ENCODE measurements at places on chromosomes 13 and 19.

DNA sequence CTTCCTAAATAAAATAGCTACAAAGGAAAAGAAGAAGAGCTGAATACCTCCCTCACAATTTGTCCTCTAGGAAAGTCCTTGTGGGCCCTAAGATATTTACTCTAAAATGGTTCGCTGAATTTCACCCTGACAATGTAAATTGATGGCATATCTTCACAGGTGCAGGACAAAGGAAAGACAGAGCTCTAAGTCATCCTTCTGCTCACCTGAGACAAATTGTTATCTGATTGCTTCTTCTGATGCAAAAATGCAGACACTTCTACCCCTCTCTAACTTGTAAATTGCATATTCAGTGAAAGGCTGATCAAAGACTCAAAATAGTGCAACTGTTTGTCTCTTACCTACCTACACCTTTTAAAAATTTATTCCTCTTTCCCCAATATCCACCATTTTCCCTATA lies 747.2 kb upstream of the PRR20A start:
- no peak for DNase-seq

- DNase-seq: no peak
Observed at GRCh38 chr19:55362990-55363716, at the start of gene GARIN5B. Gene GARIN5B, minus strand, starts transcription at chr19:55363260. Its CDS starts 194 bp downstream, at chr19:55363066.

GRCh38 chr19:3733549-3734309 lies 25.5 kb downstream of the TJP3 start:
- DNase-seq: no peak

DNA sequence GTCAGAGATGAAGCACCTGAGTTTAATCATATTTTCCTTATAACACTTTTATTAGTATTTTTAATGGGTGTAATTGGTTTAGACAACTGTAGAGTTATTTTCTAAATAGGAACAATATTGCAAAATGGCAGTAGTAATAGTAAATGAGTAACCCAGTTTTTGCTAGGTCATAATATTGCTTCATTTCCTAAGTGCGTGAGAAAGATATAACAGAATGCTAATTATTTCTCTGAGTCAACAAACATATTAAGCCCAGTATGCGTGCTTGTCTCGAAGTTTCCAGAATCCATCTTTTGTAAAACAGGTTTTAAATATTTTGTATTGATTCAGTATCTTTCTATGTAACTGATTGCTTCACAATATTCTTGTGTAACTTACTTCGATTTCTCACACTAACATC lies 315.3 kb downstream of the MYO16 start:
- DNase-seq: no peak

- no peak for DNase-seq
Observed at GRCh38 chr13:45821811-45822210, 29.7 kb downstream of the SIAH3 start.

DNA sequence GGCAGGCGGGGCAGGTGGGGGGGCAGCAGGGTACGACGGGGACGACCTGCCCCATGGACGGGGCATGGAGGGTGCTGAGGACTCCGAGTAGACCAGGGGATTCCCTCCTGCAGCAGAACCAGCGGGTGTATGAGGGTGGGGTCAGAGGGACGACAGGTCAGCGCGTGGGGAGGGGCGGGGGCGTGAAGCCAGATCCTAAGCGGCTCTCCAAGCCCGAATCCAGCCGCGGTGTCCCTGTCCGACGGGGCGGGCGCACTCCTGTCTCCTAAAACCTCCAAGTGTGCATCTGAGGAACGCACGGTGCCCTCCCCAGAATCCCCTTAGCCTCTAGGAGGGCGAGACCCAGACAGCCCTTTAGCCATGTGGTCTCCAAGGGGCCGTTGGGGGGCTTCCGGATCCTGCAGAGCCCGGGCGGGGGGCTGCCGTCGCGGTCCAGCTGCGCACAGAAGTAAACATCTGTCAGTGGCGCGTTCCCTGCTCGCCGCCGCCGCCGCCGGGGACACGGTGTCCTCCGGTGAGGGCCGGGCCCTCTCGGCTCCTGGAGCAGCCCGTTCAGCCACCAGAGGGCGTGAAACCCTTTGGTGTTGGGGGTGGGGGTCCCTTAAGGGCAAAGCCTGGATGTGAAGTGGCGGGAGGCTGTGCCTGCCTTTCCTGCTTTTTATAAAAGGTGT lies 730 bp downstream of the NRTN start:
- DNase-seq: no peak

GRCh38 chr13:114038211-114038613 lies 64.3 kb upstream of the C13orf46 start:
- no peak for DNase-seq

- no peak for DNase-seq
Observed at GRCh38 chr13:28002886-28003698, 14.6 kb upstream of the URAD start.

DNA sequence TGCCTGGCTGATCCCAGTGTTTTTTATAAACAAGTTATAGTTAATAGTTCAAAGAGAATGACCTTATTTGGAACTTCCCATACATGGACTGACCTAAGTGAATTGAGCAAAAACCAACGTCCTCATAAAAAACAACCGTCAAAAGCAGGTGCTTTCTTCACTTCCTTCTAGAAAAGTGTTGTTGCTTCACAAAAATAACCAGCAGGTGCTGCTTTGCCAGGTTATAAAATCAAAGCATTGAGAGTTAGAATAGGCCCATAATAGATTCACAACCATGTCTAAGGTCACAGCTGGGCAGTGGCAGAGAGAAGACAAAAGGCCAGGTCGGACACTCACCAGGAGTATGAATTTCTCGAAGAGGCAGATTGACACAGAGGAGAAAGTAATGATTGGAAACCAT lies 9.5 kb downstream of the RUBCNL start:
- no peak for DNase-seq

DNA sequence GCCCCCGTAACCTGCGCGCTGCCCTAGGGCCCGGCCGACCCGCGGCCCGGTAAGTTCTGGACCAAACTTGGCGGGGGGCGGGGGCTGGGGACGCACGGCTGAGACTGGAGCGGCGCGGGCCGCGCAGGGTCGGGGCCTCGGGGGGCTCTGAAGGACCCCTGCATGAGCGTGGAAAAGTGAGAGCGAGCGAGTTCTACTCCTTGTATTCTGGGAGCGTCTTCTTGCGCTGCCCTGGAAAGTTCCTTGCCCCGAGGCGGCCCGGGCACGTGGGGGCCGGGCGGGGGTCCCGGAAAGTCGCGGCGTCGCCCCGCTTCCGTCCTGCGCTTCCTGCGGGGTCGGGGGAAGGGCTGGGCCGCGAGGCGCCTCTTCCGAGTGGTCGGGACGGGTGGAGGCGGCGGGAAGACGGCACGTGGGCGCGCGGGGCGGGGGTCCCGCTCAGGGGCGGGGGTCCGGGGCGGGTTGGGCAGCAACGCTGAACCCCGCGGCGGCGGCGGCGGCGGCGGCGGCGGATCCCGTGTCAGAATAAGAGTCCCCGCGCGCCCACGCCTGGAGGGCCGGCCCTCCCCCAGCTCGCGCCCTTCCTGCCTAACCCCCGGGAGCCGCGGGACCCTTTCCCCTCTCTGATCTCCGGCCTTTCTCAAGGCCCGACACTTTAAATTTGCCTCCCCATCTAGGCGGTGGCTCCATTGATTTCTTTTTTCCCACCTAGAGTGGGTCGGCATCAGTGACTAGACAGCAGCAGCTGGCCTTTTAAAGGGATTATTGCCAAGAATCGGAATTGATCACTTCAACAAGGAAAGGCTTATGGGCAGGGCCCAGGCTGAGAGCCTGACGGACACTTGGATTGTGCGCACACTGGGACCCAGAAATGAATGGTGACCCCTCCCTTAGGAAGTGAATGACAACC lies 749 bp downstream of the GATAD2A start:
- peak; percentile 53 for DNase-seq

DNA sequence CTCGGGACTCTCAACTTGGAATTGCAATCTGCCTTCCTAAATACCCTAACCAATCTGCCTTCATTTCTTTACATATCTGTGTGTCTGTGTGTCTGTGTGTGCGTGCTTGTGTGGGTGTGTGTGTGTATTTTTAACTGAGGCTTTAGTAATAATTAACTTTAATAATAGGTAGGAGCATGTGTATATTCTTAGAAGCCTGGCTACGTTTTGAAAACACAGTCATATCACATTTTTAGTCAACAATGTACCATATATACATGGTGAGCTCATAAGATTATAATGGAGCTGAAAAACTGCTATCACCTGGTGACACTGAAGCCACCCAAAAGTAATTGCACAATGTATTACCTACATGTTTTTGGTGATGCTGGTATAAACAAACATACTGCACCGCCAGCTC lies 65.4 kb upstream of the ATXN8OS start:
- DNase-seq: no peak

DNA sequence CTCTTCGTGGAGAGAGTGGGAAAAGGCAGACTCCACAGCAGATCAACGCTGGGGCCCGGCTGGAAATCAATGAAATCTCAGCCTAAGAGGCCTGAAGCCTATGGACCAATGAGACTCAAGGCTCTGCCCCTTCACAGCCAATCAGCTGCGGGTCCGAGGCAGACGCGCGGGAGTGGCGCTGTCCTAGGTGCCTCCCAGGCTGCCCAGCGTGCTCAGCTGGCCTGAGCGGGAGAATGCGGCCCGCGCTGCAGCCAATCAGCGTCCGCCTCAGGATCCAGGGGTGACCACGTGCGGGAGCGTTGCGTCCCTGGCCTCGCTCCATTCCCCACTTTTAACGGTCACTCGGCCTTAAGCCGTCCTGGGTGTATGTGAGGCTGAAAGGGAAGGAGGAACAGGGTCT lies at the start of gene ZBTB32:
ZBTB32 (plus strand) TSS at position 341 of the 400 bp plus-strand sequence. CDS start 10,069 bp downstream, outside the sequence.
- DNase-seq: no peak

GRCh38 chr19:47096100-47096704 lies 17.4 kb downstream of the ZC3H4 start:
- DNase-seq: no peak

DNA sequence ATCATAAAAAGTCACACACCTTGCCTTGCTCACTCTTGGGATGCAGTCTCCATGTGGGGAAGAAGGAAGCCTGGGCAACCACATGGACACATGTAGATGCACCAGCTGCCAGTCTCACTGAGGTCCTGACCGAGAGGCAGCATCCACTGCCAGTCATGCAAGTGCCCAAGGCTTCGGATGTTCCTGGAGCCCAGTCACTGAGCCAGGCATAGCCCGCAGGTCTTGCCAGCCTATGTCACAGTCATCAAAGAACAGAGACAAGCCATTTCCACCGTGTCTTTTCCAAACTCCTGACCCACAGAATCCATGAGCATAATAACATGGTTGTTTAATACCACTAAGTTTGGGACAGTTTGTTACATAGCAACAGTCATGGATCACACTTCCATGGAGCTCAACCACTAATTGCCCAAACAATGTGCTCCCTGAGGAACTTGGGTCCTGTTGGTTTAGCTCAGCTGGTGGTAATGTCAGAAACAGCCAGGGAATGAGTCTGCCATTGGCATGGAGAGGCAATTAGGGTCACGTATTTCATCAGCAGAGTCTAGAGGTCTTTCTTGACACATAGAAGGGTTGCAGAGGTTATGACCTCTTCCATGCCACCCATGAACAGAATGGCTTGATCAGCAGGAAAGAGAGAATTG lies 21.5 kb downstream of the STARD13 start:
- DNase-seq: no peak
